GM12878 (cell line): ENCODE measurements at places on chromosomes 16 and 17.

GRCh38 chr17:15882058-15882720, 62.7 kb upstream of the ADORA2B start:
- no peak for DNase-seq

- DNase-seq = no peak
Observed at GRCh38 chr16:4042581-4042980, 73.7 kb downstream of the ADCY9 start.

DNA sequence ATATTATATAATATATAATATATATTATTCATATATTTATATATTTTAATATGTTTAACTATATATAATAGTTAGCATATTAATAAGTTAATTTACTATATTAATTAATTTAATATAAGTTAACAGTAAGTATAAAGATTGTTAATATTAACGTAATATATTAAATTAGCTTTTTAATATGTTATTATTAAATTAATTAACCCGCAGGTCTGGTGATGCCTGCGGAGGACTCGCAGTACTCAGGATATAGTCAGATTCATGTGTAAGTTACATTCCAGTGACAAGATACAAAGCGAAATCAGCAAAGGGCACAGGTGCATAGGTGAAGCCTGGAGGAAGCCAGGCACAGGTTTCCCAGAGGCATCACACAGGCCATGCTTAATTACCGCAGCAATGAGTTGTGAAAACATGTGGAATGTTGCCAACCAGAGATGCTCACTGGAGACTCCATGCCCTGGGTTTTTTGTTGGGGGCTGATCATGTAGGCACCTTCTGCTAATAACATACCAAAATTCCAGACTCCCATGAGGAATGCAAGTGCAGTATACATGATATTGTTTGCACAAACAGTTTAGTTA, 130.4 kb upstream of the MPHOSPH6 start:
- no peak for DNase-seq

- DNase-seq = no peak
Observed at GRCh38 chr17:42039794-42040763, 10.3 kb downstream of the C17orf113 start.

GRCh38 chr17:35416659-35417058, 15.6 kb downstream of the SLFN12 start:
- DNase-seq = no peak

GRCh38 chr16:49725651-49726050, 130.3 kb downstream of the ZNF423 start:
- DNase-seq = no peak

DNA sequence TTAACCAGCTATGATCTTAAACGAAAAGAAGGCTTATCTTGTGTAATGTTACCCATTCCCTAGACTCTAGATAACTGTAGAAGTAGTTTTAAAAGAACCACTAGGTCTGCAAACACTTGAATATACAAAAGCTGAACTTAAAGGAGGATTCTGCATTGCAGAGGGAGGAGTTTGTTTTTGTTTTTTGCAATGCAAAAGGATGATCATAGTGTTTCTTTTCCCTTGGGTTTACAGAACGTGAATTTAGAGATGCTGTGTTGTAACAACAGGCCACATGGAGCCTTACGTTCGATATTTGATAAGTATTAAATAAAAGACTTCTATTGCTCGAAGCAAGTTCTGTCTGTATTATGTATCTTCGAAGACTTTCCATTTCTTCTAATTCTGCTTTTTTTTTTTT, 77.6 kb downstream of the CHD9 start:
- no peak for DNase-seq

DNA sequence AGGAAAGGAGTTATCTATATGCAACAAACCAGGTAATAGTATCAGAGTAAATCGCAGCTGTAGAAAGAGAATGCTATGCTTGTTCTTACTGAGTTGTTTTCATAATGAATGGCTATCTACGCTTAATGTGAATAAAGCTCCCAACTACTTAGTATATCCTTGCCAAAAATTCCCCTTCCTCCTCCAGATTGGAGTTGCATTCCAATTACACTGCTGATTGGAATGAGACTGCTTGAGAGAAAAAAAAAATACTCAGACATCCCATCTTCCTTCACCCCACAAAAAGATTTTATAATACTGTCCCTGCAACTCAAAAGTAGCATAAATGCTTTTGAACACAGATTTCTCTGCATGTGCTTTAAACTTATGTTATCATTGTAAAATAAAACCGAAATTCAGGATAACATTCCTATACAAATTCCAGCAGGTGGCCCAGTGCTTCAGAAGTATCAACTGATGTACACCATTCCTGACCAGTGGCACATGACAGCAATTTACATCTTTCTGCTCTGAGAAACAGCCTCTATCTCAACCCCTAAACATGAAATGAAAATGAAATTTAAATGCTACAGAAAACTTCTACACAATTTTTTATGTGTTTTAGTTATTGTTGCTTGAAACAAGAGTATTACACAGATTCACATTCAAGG, 47.0 kb downstream of the SMURF2 start:
- DNase-seq = no peak

GRCh38 chr17:78883089-78883532, 19.9 kb downstream of the CEP295NL start:
- DNase-seq = no peak

DNA sequence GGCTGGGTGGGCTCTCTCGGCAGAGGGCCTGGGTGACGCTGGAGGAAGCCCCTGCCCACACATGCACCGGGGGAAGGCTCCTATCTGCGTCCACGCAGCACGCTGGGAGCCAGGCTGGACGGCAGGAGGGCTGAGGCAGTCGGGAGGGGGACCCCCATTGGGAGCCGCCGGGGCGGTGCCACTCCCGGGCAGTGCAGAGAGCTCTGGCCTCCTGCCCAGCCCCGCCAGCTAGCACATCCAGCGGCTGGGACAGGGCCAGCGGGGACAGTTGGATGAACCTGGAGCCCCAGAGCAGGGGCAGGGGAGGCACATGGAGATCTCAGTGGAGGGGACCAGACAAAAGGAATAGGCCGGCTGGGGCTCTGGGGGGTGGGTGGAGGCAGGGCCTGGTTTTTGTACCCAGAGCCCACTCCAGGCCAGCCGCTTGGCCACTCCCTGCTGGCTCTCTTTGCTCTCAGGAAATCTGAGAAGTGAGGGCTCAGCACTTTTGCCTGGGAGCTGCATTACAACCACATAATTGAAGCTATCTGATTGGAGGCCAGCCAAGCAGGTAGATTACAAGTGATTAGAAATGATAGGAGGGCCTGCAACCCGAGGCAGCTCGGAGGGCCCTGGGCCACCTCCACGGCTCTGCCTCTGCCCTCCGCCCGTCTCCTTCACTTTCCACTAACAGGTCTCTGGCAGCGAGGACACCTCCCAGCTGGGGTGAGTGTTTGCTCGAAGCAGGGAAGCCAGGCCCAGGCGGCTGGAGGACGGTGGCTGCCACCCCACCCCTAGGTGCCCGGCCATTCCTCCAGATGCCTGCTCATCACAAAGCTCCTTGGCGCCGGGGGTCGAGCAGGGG, 40.1 kb downstream of the ENGASE start:
- no peak for DNase-seq

DNA sequence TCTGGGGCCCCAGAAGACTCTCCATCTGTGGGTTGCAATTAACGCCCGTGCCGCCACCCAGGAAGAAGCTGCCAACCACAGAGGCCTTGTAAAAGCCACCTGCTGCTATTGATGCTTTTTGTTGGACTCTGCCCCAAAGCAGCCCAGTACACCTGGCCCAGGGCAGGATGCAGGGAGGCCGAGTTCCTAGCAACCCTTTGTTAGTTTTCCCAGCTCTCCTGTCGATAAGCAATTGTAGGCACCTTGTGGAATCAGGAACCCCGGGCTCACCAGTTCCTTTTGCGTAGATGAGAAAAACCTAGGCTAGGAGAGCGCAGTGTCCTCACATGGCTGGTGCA, 103.3 kb downstream of the ABCC6 start:
- no peak for DNase-seq

DNA sequence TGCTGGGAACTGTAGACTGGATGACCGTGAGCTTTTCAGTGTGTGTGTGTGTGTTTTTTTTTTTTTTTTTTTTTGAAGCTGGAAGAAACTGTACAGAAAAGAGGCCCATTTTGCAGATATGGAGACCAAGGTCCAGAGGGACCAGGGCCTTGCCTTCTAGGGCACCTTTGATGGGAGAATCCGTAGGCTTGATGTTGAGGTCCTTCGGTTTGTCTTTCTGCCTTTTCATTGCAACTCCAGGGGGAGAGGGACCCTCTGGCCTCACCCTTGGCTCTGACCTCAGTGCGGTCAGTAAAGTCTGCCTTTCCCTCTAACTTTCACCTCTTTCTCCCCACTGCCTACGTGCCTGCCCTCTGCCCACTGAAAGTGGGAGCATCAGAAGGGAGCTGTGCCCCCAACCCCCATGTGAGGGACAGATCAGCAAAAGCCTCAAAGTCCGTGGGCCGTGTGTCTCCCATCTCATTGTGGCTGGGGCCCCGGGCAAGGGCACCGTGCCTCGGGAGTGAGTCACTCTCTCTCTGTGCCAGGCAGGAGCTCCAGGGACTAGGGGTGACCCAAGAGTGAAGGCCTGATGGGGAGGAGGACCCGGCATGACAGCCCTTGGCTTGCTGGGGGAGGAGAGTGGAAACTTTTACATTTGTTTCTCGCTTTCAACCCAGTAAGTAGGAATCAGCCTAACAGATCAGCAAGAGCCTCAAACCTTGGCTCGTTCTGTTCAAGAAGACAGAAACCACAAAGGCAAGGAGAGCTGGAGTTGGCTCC, 123.6 kb downstream of the CMIP start:
- no peak for DNase-seq

DNA sequence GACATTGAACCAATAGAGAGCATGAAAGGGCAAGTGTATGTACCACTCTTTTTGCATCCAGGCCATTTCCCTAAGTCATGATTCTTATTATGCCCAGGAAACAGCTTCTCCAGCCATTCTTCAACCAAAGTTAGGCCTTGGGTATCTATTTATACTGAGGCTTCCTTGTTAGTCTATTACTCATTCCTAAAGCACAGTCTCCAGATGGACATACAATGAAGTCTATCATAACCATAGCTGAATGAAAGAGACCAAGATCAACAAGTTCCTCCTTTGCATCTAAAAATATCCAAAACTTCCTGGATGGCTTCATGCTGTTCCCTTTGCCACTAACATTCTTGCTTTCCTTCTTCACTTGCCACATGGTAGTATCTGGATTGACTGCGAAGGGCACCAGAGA, 265.9 kb downstream of the CDH8 start:
- DNase-seq = no peak

DNA sequence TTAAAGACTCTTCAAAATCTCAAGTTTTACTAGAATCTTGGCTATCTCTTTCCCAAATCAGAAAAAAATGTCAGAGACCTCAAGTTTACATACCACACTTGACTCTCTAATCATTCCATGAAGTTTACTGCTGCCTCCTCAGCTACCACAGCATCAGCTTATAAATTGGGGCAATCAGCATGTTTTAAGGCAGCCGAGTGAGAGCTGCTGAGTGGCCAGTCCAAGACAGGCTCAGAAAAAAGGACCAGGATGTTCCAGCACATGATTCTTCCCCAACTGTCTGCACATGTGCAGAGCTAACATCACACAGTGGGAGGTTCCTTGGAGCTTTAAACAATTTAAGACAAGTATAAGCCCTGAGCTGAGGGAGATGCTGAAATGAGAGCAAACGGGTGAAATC, 140.6 kb upstream of the NUDT7 start:
- DNase-seq = no peak

DNA sequence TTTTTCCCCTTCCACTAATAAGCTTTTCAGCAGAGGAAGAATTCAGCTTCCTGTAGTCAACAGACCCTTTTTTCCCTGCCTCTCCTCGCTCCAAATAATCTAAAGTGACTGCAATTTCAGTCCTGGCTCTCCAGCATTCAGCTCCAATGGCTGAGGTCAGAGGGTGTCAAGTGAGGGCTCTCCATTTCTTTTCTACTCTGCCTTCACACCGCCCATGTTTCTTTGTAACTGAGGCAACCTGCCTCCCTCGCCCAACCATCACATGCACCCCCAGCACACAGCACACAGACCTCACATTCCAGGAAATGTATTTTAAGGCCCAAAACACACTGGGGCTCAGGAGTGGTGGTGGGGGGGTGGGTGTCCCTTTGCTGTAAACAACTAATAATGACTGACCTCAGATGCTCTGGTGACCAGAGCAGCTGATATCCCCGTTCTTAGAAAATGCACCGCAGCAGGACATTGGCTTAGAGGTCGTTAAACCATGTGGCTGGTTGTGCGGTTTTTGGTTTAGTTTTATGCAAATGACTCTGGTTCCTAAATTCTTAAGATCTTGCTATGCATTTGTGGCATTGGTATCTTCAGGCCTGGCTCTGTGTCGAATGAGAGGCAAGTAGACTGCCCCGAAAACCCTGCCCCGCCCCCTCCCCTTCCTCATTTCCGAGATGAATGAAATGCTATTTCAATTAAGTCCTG, 203.6 kb downstream of the ZFHX3 start:
- peak; percentile 11 for DNase-seq

- DNase-seq = no peak
Observed at GRCh38 chr17:835263-835662, 53.1 kb downstream of the MRM3 start.
